ENCODE measurements at places on chromosomes 11 and 22.

DNA sequence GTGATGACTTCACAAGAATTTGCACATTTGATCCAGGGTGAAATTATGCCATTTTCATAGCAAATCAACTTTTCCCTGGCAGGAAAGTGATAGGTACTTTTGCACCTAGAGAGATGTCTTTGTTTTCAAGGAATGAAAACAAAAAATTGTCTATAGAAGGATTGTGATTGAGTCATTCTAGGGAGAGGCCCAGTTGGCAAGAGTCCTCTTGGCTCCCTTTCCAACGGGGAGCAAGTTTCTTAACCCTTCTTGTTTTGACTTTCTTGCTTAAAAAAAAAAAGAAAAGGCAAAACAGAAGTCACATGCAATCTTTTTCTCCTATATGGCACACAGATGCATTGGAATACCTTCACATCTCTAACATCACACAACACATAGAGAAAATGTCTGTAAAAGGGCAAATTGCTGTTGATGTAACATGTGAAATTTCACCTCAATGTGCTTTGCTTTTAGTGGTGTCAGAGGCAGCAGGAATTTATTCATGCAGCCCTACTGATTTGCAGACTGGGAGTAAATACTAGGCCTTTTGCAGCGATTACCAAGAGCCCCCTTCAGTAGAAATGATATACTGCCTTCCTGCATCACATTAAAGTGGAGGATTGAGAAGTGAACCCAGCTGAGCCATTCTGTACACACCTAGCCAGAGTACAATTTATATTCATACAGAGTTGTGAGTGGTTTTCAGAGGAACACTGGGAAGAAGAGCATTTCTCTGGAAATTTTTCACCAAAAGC lies 290.7 kb upstream of the MPPED2 start:
- peak; percentile 60 for DNase-seq

DNA sequence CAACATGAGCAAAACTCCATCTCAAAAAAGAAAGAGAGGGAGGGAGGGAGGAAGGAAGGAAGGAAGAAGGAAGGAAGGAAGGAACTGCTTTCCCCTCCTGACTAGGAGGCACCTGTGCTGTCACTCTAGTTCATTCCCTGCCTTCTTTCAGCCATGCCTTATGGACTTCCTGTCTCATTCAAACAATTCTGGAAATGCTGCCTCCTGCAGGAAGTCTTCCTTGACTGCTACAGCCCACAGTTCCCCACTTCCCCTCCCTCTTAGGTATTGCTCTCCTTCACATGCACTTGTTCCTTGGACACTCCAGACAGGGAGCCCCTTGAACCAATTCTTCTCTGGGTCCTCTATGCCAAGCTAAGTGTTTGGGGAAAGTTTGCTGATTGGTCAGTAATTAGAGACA lies 31.6 kb upstream of the WNT11 start:
- DNase-seq = no peak

- no peak for DNase-seq
Observed at GRCh38 chr11:118343248-118343647, 743 bp upstream of the CD3D start.

- peak; percentile 38 for DNase-seq
Observed at GRCh38 chr11:126628790-126629621, 273.5 kb downstream of the ST3GAL4 start.

GRCh38 chr11:113549611-113550578 lies 74.7 kb upstream of the DRD2 start:
- no peak for DNase-seq

GRCh38 chr11:45247433-45247832 lies 38.7 kb downstream of the SYT13 start:
- DNase-seq = no peak

DNA sequence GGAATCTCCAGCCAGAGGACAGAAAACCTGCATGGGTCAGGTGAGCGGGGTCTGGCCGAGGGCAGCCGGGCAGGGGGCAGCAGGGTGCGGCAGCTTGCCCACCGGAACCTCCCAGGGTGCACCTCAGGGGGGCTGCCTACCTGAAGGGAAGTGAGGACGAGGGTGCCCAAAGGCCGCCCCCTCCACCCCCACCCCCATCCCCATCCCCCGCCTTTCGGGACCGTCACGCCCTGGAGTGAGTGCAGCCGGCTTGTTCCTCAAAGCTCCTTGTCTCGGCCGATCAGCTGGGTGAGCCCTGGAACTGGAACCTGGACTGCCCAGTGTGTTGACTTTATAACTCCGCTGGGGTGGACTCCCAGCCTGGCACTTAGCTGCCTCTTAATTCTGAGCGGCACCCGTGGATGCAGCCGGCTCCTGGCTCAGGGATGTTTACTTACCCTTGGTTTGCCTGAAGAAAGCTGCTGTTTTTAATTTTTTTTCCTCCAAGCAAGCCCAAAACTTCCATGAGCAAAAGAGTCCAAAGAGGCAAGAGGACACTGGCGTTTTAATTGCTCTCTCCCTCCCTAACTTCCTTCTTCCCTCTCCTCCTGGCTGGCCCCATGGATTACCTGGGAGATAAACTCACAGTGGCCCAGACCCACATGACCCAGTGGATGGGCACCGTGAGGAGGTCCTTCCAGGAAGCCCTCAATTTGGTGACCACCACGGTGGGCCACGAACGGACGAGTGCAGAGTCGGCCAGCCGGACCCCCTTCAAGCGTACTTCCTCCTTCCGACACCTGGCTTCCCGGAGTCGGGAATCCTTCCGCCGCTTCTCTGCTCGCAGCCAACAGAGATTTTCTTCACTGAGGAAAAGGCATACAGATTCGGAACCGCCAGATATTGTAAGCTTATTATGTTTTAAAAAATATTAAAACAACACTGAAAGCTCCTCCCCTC lies 87.8 kb upstream of the CRYBB3 start:
- no peak for DNase-seq

DNA sequence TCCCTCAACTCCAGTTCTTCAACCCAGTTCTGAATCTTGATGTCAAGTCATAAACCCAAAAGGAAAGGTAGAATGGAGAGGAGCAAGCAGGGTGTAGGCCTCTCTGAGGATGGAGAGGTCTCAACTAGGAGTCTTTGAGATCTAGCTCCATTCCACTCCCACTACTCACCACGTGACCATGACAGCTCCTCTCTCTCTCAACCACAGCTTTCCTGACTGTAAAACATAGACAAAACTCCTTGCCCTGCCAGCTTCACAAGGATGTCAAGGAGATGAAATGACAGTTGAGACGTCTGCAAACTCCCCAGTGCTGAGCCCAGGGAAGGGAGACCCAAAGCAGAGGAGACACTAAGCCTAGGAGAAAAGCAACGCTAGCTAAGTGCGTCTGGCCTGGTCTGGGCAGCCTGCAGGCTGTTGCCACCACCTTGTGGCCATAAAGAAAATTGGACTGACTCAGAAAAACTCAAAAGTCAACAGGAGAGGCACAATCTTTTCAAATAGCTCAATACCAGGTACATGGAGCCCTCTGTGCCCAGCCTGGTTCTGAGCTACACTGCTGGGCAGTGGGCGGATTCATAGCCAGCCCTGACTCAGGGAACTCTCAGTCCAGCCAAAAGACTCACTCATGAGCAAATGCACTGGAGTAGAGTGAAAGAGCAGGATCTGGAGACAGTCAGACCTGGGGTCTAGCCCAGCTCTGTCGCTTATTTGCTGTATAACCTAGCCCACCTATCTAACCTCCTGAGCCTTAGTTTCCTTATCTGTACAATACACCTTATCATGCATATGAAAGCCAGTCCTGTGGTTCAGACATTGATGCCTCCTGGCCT lies 3.4 kb downstream of the CLPB start:
- no peak for DNase-seq

- DNase-seq = no peak
Observed at GRCh38 chr11:126658306-126659056, 303.0 kb downstream of the ST3GAL4 start.

DNA sequence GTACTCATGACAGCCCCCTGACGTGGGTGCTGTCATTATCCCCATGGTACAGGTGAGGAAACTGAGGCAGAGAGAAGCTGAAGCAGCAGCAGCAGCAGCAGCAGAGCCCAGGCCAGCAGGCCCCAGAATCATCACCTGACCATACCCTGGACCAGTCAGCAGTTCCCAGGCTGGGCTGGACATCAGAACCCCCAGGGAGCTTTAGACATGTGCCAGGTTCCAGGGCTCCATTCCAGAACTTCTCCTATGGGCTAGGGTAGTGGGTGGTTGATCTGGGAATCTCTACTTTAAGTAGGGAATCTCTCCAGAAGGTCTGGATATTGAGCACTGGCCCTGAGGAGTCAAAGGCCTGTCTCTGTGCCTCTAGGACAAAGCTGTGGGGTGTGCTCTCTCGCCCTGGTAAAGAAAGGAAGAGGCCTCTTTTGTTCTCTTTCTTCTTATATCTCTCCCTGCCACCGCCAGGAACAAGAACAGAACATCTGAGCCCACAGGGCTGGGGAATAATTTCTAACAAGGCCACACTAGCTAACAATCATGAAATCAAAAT lies 26.6 kb downstream of the MAFF start:
- no peak for DNase-seq

DNA sequence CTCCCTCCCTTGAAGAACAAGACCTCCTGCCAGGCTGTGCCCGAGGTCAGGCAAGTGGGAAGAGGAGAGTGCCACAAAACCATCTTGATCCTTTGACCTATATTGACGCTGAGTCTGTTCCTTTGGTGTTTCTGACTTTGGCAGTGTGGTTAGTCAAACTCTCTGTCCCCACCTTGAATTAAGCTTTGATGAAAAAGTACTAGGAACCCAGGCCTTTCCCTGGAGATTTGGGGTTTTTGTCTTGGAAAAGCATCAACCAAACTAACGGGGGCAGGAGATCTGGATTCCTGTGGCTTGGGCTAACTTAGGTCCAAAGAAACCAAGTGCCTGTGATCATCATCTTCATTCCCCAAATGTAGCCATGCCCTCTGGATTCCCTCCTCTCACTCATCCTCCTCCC lies 40.4 kb downstream of the ARFGAP2 start:
- DNase-seq = no peak

GRCh38 chr11:90448256-90448655 lies 225.4 kb upstream of the CHORDC1 start:
- DNase-seq = no peak

DNA sequence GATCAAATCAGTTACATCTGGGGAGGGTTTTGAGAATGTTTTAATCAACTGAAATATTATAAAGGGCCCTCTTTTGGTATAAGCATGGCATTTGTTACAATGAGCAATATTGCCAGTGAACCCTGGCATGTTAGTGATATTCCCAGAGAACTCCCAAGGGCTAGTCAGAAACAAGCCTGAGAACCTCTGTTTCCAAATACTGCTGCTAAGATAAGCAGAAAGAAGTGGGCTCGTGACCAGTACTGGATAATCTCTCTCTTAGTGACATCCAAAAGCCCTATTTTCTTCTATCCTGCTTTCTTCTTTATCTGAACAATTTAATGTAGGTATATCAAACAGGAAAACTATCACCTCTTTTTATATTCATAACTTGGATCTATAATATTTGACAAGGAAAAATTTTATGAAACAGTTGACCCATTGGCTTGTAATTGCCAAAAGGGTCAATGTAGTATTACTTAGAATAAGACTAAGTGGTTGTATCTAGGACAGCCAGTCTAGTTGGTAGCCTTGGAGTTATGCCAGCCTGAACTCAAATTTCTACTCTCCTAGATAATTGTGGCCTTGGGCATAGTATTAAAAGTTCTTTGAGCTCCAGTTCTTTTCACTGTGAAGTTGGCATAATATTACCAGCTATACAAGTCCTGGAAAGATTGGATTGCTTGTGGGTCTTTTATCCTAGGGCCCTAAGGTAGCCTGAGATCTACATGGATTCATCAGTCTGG lies 15.7 kb downstream of the CAT start:
- DNase-seq = no peak

DNA sequence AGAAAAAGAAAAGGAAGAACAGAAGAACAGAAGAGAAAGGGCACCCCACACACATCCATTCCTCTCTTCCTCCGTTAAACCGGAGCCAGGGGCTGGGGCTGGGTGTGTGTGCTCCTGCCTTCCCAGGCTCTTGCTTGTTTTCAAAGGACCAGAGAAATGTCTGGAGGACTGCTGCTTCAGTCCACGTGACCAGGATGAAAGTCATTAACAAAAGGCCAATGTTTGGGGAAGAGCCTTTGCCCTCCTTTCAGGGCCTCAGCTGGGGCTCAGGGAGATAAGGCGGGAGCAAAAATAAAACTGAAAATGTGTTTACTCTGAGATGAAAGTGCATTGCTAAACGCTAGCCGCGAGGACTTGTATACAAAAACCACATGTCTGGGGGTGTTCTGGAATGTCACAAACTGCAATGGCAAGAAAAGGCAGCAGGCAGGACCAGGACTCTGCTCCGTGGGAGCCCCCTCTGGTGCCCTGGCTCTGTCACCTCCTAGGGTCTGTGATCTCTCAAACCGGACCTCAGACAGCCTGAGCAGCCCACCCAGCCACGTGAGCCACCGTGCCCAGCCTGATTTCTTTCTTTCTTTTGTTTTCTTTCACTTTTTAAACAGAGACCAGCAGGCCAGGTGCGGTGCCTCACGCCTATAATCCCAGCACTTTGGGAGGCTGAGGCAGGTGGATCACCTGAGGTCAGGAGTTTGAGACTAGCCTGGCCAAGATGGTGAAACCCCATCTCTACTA lies 31.6 kb upstream of the MYH9 start:
- DNase-seq = peak; percentile 21

- no peak for DNase-seq
Observed at GRCh38 chr11:95359341-95359663, 128.3 kb upstream of the SESN3 start.

DNA sequence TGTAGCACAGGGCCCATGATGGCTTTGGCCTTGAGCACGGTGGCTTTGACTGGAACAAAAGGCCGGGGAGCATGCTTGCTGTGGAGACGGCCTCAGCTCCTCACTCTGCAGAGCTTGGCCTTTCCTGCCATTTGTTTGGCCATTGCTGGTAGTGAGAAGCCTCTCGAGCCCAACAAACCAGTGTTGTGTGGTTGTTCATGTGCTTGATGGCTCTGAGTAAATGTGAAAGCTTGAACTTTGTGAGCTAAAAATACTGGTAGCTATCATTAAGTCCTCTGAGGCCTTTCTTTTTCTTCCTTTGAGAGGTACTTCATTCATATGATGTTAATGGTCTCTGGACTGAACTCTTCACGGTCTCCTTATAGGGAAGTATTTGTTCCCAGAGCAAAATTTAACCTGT lies 39.6 kb downstream of the NAT10 start:
- no peak for DNase-seq

GRCh38 chr11:12853652-12854296 lies 155.3 kb upstream of the RASSF10 start:
- no peak for DNase-seq

DNA sequence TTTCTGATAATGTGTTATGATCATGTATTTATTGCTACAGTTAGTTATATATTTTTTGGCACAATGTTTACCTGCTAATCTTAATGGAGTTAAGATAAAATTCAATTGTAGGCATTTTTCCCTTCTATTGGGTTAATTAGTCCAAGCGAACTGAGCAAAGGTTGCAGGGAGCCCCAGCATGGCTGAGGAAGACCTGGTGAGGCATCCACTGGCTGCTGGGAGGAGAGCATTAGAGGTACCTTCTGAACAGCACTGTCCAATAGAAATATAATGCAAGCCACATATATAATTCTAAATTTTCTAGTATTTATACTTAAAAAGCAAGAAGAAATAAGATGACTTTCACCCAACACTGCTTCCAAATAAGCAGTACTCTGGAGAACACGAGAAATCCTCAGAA lies 689 bp upstream of the TMEM126A start:
- no peak for DNase-seq
